ENCODE measurements at places on chromosomes 5 and 9. TPM values are rescaled to one million over a fixed set of nuclear protein-coding genes. Genes with fewer than 3 reads are reported as not detected.

DNA sequence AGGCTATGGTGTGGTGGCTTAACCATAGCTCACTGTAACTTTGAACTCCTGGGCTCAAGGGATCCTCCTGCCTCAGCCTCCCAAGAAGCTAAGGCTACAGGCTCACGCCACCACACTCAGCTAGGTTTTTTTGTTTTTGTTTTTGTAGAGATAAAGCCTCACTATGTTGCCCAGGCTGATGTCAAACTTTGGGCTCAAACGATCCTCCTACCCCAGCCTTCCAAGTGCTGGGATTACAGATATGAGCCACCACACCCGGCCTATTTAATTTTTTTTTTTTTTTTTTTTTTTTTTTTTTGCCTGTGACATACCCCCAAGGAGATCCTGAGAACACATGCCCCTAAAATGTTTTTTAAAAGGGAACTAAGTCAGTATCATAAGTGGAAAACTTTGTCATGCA lies 10.4 kb downstream of the FUBP3 start:
- DNase-seq = no peak

DNA sequence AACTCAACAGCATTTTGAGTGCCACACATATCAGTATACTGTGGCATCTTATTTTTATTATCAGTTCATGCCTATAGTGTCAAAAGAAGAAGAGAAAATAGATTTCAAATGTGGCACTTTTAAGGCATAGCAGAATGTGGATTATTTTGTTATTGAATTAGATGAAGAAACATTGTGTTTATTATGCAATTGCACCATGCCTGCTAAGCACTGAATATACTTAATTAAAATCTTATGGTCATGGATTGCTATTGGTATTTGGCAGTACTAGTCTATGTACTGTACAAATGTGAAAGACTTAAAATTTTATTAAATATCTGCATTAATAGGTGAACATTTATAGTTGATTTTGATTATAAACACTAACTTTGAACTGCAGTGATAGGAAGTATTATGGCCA lies 128.8 kb downstream of the FER start:
- no peak for DNase-seq

The ZNG1C gene
- 55.4 TPM for total RNA-seq

The SYNPO gene
- total RNA-seq = 0.71 TPM

The FBXL7 gene
- not detected for total RNA-seq

Measured in naive thymus-derived CD8-positive, alpha-beta T cell (primary cell).